ENCODE measurements at places on chromosomes 13 and 19.

DNA sequence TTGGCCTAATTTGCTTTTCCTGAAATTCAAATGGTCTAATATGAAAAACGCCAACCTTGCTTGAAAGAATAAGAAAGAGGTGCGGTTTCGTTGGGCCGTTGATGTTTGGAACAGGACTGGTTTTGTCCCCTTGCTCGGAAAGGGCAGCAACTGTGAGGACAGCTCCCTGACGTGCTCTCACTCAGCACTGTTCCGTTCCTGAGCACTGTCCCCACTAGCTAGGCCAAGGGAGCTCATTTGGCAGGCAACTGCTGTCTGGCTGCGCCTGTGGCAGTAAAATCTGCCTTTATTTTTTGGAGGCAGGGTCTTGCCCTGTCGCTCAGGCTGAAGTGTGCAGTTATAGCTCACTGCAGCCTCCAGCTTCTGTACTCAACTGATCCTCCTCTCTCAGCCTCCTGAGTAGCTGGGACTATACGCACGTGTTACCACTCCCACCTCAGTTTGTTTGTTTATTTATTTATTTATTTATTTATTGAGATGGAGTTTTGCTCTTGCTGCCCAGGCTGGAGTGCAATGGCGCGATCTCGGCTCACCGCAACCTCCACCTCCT, 4.5 kb downstream of the LDLR start:
- DNase-seq = no peak

- DNase-seq = no peak
Observed at GRCh38 chr19:16370641-16371391, 46.2 kb downstream of the KLF2 start.

DNA sequence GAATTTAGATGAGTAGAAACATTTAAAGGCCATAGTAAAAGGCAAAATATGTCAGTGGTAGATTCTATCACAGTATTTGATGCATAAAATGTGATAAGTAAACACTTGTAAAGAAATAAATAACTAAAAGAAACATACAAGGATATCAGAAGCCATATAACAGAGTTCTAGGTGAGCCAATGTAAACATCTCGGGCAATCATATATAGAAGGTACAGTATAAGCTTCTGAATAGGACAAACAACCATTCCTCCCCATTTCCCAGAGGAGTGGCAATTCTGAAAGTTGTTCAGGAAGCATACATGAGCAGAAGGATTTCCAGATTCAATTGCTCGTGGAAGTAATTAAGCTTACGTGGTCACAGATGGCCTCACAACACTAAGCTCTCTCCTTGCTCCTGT, 267.3 kb downstream of the LHFPL6 start:
- no peak for DNase-seq

- DNase-seq = peak; percentile 60
Observed at GRCh38 chr19:48190288-48190884, 19.9 kb downstream of the ZSWIM9 start.

- no peak for DNase-seq
Observed at GRCh38 chr13:48296528-48296927, 7.0 kb upstream of the RB1 start.

- DNase-seq = peak; percentile 96
Observed at GRCh38 chr19:6516018-6516658, 14.0 kb upstream of the TUBB4A start.

All from kidney (tissue), 22 donors.